ENCODE measurements at places on chromosomes 5 and 9.

- no peaks in the 10 kb centered on the region for H3K27me3 ChIP-seq
- no peaks in the 10 kb centered on the region for H3K36me3 ChIP-seq
- H3K4me3 ChIP-seq = no peak overlapping the region
- no peak for DNase-seq
Observed at GRCh38 chr5:54671681-54672080, 154.1 kb downstream of the SNX18 start.

- peaks cover 1% of the 10 kb centered on the region for H3K36me3 ChIP-seq
- H3K27ac ChIP-seq = no peak overlapping the region
- no peak for DNase-seq
Observed at GRCh38 chr9:78393340-78393739, 96.4 kb downstream of the PSAT1 start.

GRCh38 chr9:121857928-121858327, 206.5 kb downstream of the DAB2IP start:
- H3K27me3 ChIP-seq = no peaks in the 10 kb centered on the region
- no peaks in the 10 kb centered on the region for H3K36me3 ChIP-seq
- DNase-seq = no peak
- H3K4me3 ChIP-seq = no peak overlapping the region

DNA sequence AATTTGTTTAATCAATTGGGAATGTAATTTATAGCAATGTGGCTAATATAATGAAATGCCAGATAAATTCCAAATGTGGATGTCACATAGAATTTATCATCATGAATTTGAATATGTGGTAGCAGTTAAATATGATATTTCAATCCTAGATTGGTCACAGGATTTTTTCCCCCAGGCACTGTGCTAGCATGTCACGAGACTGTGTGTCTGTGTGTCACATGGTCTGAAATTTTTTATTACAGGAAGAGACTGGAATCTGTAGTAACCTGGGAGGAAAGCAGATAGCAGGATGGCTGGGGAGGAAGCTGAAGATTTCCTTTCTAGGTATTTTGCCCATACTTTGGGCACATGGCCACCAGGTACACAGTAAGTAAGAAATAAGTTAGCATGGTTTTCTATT, 35.4 kb upstream of the MSH3 start:
- no peak overlapping the region for H3K27ac ChIP-seq
- no peak for DNase-seq
- no peak overlapping the region for H3K4me3 ChIP-seq
- H3K4me1 ChIP-seq = no peaks in the 10 kb centered on the region
- H3K27me3 ChIP-seq = no peaks in the 10 kb centered on the region
- peaks cover 9% of the 10 kb centered on the region for H3K36me3 ChIP-seq
